MCF 10A (cell line): ENCODE measurements at places on chromosomes 7 and 10.
A peak's percentile ranks its signal among the peaks of the same experiment; 100 is the strongest.

DNA sequence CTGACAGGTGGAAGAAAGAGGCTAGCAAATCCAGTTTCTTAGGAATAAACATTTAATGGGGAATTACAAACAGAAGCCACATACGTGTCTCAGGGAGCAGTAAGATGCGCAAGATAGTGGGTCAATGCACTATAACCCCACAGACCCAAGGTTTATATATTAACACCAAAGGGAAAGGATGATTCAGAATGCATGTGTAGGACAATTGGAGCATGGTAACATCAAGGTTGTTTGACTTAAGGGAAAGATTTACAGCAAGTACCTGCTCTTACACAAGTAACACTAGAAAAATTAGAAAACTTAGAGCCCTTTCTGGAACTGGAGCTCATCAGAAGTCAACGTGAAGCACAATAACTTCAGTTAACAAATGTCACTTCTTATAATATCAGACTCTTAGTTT lies 161.1 kb upstream of the ZWINT start:
- DNase-seq: no peak

GRCh38 chr10:19826712-19827111 lies 10.5 kb downstream of the PLXDC2 start:
- peak; percentile 81 for DNase-seq

- peak; percentile 38 for DNase-seq
These were observed 700 bp downstream of the SMC3 start for GRCh38 chr10:110568055-110568735.

GRCh38 chr7:155975490-155975889 lies 163.2 kb upstream of the SHH start:
- DNase-seq: no peak

DNA sequence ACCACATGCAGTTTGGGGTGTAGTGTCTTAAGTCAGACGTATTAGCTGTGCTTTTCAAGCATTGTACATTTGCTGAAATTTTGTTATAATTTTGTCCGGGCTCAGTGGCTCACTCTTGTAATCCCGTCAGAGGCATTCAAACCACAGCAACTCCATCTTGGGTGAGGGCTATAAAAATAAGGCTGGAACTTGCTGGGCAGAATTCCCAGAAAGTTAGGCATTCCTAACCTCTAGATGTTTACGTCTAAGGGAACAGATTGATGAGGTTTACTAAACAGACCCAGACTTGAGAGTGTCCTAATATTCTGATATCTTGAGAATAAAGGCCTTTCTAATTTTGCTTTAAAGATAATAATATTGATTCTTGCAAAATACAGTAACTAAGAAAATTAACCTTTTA lies 957.8 kb downstream of the NXPH1 start:
- DNase-seq: no peak

DNA sequence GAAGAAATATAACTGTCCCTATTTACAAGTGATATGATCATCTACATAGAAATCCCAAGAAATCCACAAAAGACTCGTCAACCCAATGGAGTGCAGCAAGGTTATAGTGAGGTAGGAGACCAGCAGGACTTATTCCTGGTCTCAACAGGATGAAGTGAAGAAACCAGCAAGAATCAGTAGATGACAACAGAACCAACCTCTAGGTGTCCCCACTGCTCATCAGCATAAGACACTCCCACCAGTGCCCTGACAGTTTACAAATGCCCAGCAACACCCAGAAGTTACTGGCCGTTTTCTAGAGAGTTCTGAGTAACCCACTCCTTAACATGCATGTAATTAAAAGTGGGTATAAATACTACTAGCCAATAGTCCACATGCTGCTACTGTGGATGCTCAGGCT lies 470.5 kb upstream of the LRRTM3 start:
- peak; percentile 30 for DNase-seq

DNA sequence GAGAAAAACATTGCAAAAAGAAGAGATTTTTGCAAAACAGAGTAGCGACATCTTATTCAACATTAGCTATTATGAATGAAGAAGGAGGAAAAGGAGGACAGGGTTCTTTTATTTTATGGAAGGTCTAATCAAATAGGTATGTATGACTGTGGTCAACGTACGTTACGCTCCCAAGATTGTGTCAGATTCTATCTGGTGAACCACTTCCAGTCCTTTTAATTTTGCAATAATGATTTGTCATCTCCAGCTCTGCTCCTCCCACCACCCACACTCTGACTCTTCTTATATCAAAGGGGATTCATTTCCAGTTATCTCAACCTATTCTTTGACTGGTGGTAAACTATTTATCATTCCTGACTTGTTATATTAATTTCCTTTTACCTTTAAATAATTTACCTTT lies 259.9 kb downstream of the CACNA2D1 start:
- DNase-seq: peak; percentile 38

DNA sequence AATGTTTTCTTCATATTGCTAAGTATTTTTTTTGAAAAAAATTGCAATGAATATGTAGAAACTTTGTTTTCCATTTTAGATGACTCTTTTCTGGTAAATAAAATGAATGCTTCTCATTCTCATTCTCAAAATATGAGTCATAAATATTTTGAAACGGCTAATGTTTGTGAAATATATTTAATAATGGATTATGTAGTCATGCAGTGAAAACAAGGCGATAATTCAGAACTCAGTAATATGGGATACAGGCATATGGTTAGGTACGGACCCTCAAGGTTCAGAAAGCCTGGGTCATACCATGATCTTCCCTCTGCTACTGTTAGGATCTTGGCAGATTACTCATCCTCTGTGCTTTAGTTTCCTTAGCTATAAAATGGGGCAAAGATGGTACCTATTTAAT lies 46.2 kb upstream of the SLC39A12 start:
- DNase-seq: peak; percentile 12

DNA sequence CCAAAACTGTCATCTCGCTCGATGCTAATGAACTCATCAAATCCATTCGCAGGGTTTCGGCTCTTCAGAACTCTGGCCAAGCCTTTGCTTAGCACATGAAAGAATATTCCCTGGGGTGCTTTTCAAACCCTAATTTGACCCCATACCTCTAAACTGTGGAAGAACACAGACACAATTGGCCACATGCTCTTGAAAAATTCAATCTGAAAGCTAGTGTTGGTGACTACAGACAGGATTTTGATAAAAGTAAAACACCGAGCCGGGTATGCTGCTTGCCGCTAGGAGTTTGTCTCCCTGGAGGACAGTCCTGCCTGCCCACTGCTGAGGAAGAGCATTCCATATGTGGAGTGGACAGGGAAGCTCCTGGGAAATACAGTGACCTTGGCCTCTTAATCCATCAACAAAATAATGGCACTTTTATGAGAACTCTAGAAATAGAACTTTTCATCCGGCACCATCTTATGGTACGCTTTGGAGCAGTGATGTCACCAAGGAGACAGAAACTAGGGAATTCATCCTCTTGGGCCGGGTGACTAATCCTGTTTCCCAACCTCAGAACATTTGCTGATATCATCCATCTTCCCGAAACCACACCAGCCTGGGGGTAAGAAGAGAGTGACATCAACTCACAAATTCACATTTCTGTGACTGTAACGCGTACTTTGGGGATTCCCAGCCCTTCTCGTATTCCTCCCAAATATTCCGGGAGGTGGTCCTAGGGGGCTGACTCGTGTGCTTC lies 34.2 kb downstream of the MTURN start:
- peak; percentile 93 for DNase-seq

GRCh38 chr7:135666156-135666555 lies 3.8 kb downstream of the STMP1 start:
- no peak for DNase-seq

GRCh38 chr10:71821909-71822763 lies 28.9 kb downstream of the PSAP start:
- no peak for DNase-seq

GRCh38 chr7:88460650-88461049 lies 154.0 kb upstream of the STEAP4 start:
- DNase-seq: no peak

- no peak for DNase-seq
These were observed 281.5 kb downstream of the GRID1 start for GRCh38 chr10:86085136-86085535.

DNA sequence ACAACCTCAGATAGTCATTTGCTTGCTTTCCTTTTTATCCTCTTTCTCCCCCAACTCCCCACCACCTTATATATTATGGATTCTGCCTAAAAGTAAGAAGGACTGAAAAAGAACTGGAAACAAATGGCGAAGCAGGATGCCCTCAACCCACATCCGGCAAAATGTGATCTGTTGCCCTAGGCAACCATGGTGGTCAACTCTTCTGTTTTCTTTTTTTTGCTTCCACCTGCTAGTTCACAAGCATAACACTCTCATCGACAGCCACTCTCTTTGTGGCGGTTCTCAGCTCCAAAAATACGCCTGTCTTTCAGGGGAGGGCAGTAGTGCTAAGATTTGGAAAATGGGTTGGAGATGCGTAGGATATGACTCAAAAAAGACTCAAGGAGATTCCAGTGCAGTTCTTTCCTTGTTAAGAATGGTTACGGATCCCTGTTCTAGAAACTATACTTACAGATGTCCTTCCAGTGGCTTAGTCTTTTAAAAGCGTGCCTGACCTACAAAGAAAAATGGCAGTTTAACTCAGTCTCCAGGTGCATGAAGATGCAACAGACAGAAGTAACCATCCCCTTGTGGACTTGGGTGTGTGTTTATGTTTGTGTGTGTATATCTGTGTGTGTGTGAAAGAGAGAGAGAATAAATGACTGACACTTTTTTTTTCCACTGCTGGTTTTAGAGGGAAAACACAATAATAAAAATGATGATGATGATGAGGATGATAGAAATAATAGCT lies 10.7 kb downstream of the APBB1IP start:
- no peak for DNase-seq

GRCh38 chr10:84179059-84179710 lies 5.6 kb downstream of the GPR15LG start:
- peak; percentile 97 for DNase-seq

- DNase-seq: no peak
These were observed 431.0 kb upstream of the GALNT17 start for GRCh38 chr7:70700941-70701425.

DNA sequence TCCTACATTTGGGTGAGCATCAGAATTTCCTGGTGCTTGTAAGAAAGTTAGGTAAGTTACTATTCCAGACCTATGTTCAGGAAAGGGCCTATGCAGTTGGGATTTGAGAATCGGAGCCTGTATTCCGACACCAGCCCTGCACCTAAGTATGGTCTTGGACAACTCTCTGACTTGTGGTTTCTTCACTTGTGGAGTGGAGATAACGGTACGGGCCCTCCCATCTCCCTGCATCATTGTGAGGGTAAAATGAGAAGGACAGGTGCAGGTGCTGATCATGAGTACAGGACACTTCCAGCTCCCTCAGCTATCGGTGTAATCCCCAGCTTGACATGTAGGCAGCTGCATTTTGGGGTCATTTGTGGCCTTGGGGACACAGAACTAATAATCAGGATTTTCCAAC lies 138.3 kb upstream of the NAMPT start:
- no peak for DNase-seq

GRCh38 chr7:24899905-24900304 lies 80.1 kb downstream of the OSBPL3 start:
- no peak for DNase-seq

- DNase-seq: no peak
These were observed 232.6 kb downstream of the USP6NL start for GRCh38 chr10:11378835-11379234.

DNA sequence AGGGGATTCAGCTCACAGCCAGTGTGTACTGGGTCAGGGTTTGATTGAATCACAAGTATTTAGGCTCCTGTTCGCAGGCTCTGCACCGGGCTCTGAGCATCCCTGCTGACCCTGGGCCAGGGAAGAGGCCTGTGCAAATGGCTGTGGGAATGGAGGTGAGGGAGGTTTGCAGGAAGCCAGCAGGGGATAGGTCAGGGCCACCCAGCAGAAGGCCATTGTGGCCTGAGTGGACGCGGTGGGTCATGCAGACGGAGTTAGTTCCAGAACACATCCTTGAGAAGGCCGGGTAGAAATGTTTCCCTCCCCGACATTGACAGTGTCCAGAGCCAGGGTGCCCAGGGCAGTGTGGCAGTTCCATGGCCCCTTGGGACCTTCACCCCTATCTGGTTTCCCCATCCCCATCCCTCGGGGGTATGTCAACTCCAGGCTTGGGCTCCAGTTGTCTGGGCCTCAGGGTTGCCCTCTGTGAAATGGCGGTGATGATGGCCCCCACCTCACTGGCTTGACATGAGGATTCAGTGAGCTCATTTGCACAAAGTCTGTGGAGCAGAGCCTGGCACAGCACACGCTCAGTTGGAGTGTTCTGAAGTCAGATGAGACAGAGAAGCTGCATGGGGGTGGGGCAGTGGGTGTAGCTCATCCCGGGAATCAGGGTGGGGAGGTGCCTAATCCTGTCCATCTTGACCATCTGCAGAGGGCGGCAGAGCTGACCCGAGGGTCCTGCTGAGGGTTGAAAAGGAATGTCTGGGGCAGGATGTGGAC lies 107.6 kb downstream of the ADCY1 start:
- DNase-seq: no peak

DNA sequence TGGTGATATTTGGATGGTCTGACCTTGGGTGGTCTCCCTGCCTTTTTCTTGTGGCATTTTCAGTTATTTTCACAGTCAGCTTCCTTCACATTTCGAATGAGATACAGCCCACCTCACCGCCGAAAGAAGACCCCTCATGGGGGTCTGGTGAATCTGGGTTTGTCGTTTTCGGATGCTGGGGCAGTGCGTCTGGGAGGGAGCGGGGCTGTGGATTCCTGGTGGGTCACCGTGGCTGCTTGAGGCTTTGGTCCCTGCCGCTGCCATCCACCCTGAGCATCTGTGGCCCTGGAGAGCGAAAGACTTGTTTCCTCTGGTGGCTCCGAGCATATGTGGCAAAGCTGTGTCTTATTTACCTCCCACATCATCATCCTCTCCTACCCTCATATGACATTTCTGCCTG lies 43.1 kb downstream of the LHPP start:
- no peak for DNase-seq

GRCh38 chr7:40714363-40715052 lies 579.7 kb downstream of the SUGCT start:
- DNase-seq: no peak

DNA sequence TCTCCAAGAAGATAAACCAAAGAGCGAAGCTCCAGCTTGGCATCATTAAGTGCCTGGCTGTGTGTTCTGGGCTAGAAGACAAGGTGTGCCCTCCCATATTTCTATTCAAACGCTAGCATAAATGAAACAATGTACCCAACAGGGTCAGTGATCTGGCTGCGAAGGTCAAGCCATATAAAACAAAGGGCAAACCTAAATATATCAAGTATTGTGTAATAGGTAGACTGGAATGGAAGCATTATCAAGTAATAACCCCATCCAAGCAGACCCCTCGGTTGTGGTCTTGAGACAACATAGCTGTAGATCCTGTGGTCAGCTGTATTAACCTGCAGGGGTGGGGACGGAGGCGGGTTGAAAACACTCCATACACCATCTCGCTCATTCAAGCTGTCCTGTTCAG lies 31.6 kb upstream of the TNKS2 start:
- no peak for DNase-seq

- DNase-seq: no peak
These were observed 139.9 kb downstream of the TNS3 start for GRCh38 chr7:47441796-47442604.

DNA sequence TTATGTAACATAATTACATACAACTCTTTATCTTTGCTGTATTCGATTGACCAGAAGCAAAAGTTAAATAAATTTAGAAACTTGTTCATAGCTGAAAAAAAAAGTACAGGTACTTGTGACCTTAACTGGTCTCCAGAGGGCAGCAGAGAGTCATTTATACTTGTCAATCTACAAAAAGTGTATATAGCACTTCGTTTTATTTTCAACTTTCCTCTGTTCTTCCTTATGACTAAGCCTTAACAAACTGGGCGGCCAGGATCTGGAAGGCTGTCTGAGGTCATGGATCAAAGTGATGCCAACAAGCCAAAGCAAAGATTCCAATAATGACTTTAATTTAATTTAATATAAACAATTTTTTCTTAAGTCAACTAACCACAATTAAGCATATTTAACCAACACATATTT lies 29.8 kb downstream of the C10orf67 start:
- DNase-seq: peak; percentile 90
